ENCODE measurements at places on chromosomes 13 and 19.

GRCh38 chr19:920051-920864 is 3.1 kb downstream of the KISS1R start:
- DNase-seq, result no peak

DNA sequence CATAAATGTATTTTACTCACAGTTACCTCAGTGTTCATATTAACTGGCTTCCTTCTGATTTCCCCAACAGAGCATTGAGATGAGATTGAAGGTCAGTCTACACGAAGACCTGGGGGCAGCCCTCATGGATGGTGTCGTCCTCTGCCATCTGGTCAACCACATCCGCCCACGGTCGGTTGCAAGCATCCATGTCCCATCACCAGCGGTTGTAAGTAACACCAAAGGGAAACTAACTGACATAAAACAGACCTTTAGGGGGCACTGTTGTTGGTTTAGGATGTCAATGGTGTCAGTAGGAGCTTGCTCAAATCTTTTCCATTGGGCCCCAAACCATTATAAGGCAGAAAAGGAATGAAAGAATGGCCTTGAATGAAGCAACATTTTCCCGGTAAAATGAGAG is 68.2 kb downstream of the ESD start:
- no peak for DNase-seq

- DNase-seq, result no peak
Measured at GRCh38 chr19:38262585-38263268, 1.6 kb upstream of the SPINT2 start.

- DNase-seq, result no peak
Measured at GRCh38 chr19:42123765-42124164, 8.5 kb downstream of the POU2F2 start.

DNA sequence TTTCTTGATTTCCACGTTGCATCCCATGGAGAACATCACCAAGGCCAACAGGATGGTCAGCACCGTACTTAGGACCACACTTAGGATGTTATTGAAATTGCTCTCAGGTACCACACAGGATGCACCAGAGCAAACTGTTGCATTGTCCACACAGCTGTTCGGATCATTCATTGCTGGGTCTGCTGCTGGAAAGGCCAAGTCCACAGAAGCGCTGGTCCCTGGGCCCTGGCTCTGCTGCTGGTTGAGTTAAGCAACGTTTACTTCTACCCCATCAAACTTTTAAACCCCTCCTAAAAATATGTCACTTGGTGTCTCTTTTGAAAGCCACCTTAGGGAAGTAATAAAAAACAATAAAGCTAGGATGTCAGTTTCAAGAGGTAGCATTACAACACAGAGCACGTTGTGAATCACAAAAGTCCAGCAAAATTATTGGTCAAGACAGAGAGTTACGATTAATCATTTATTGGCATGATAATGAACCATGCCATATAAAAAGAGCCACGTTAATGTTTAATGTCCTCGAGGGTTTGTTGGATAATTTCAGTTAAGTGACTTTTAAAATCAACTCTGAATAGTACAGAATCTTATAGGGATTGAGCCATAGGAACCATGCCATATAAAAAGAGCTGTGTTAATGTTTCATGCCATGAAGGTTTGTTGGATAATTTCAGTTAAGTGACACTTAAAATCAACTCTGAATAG is at the start of gene SLC10A2:
TSS of gene SLC10A2 (minus strand) at position 339 of the 702 bp plus-strand sequence. CDS start at position 171, 168 bp downstream.
- no peak for DNase-seq

DNA sequence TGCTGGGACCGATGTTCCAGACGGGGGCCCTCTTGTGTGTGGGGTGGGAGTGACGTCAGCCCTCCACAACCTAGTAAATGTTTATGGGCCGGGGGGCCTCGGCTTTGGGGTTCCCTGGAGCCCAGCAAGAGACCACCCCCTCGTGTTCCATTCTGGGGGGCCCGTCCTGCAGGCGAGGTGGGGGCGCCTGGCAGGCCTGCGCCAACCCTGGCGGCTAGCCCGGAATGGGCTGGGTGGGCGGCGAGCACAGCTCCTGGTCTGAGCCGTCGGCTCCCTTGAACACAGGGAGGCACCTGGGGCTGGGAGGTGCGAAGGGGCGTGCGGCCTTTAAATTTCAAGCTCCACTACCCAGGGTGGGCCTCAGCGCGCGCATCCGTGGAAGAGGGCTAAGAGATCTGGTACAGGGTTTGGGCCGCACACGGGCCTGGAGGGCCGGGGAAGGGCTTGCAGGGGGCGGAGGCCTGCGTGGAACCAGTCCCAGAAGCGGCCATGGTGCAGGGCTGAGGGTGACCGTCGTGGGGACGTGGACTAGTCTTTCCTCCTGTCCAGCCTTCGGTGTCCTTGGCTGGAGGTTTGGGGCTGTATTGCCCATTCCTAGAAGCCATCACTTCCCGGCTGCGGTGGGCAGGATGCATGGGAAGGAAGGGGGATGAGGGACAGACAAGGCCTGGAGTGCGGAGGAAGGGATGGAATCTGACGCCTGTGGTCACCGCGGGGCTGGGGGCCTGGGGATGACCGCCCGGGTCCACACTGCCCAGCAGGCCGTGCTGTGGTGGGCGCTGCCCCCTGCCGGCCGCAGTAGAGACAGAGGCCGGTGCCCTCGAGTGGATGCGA is 11.4 kb downstream of the NDUFA11 start:
- no peak for DNase-seq

DNA sequence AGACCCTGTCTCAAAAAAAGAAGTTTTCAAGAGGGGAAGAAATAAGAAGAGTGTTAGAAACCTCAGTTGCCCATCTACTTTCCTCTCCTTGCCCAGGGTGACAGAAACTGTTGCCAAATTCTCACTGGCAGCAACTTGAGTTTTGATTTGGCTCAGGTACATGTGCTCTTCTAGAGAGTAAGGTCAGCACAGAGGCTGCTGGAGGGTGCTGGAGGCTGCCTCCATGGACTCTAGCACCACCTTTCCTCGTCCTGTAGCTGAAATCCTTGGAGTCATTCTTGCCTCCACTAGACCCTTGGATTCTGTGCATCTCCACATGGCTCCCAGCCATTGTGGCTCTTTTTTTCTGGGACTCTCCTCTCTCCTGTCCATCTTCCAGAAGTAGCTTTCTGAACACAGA is 149.1 kb downstream of the TM9SF2 start:
- DNase-seq, result no peak

- DNase-seq, result no peak
Measured at GRCh38 chr13:72122661-72123255, 255.8 kb upstream of the DACH1 start.

GRCh38 chr19:16012552-16012951 is 63.7 kb upstream of the TPM4 start:
- no peak for DNase-seq

- DNase-seq, result no peak
Measured at GRCh38 chr19:40388481-40388880, 1.5 kb downstream of the HIPK4 start.

DNA sequence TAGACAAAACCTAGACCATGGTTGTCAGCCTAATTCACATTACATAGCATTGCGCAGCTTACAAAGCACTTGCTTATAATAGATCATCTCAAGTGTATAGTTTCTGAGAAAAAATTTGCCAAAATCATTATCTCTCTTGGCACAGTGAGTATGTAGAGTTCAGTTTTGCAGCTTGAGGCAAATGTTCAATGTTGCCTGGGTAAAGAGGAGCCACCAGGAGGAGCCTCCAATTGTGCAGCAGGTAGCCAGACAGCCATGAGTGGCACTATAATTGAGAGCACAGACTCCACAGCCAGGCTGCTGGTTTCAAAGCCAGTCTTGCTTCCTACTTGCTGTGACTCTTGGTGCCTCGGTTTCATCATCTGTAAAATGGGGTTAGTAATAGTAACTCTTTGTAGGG is 24.0 kb upstream of the OLFM4 start:
- DNase-seq, result no peak

DNA sequence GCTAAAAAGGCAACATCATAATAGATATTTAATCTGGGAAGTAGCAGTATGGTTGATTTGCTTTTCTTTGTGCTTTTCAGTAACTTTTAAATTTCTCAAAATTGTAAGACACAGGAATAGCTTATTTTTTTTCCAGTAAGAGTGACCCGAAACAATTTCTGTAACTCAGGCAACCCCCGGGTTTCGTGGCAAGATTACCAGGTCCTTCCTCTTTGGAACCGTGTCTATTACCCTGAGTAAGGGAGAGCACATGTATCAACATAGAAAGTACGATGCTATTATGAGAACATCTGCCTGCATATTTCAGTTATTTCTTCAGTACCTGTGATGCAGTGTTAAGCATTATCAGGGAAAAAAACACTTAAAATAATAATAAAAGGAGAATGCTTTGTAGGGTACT is 64.1 kb downstream of the DOCK9 start:
- no peak for DNase-seq

DNA sequence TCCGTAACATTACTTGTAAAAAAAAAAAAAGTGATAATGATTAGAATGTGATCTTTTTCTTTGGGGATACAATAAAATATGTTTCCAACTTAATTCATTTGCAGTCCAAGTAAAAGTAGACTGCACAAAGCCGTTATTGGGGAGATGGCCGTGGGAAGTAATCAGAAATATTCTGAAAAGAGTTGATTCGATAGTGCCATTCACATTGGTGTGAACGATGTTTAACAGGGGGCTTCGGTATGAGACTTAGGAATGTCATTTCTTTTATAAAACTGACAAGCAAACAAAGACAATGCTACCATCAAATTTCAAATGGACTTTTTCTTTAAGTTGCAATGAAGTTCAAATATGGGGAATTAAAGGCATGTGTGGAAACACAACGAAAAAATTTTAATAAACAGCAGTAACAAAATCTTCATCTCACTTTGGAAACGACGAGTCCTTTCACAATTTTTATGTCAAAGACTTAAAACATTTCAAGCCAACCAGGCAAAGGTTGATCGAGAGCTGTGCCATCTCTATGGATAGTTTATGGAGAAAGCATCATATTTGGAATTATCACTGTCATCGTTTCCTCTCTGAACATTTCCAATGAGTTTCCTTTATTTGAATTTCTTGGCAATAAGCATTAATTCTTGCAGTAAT is 1.7 kb upstream of the ZIC5 start:
- no peak for DNase-seq

DNA sequence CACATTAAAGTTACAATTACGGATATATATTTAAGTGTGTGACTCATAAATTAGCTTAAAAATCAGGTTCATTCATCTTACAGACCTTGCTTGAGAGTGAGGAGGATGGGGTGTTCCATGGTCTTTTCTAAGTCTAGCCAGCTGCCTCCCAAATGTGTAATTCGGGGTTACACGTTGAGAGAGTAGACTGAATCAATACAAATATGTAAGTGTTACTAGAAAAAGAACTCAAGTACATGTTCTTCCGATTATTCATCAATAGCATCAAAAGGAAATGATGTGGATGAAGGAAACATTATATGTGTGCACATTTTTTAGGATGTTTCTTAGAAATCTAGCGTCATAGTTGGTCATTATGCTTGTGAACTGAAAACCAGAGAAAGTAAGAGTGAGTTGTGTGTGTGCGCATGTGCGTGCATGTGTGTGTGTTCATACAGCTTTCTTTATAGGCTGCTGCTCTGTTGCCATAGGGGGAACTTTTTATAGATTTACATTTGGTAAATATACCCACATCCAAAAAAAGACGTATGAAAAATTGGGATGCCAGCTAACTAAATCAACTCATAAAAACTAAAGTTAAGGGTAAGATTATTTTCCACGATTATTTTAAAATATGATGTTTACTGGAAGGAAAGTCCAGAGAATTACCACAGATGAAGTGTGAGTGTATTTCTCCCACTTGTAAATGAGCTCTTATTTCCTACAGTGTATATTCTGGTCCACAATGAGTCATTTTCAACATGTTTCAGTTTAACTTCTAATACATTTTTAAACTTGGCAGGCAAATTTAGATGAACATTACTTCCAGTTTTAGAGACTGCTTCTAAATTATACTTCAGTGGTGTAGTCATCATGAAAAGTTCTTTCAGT is 82.4 kb downstream of the PIBF1 start:
- no peak for DNase-seq

DNA sequence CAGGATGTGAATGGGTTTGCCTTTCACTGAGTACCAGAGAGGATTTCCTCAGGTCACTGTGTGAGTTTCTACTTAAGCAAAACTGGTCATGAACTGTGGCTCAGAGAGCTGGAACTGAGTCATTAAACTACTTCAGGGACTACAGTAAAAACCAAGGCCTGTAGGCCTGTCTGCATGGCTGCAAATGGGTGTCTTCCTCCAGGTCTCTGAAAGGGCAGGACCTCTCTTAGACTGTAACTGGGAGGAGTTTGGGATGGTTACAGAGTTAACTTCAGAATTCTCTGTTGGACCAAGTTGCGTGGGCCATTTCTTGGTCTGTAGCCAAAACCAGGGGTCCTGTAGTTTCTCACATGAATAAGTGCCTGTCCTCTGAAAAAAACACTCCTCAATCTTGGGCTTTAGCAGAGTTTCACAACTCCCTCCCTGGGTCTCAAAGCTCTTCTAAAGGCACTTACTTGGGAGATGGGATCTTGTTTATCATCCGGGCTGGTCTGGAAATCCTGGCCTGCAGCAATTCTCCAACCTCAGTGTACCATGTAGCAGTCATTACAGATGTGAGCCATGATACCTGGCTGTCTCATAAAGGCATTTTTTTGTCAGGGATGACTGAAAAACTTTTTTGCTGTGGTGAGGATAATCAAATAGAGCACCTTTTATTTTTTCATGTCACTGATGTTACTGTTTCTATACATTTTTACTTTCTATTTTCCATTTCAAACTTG is 19.7 kb downstream of the ZNF714 start:
- DNase-seq, result no peak

DNA sequence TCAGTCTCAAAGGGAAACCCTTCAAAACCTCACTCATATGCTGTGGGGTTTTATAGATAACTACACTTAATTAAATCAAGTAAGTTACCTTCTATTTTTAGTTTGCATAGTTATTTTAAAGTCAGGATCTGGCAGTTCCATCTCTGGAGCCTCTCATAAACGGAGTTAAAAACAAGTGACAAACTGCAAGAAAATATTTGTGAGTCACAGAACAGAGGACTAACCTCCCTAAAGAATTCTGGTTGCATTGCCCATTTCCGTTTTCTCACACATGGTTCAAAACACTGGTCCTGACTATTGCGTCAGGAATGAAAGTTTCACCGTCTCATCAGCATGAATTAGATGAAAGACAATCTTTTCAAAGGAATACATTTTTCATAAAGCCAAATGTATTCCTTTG is 10.6 kb downstream of the RXFP2 start:
- no peak for DNase-seq

DNA sequence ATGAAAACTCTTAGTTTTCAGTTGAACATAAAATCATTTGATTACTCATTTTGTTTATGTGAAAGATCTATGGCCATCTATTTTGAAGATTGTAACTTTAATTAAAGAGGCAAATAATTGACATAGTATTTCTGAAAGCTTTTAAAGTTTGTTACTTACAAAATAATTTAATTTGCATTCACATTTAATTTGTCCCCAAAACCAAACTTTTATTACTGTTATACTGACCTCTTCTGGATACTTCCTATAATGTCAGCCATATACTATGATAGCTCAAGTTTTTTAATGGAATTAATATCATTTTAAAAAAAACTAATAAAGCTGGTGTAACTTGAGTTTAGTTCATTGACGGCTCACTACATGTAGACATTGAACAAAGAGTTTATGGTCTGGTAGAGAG is 4.9 kb upstream of the SGCG start:
- no peak for DNase-seq

DNA sequence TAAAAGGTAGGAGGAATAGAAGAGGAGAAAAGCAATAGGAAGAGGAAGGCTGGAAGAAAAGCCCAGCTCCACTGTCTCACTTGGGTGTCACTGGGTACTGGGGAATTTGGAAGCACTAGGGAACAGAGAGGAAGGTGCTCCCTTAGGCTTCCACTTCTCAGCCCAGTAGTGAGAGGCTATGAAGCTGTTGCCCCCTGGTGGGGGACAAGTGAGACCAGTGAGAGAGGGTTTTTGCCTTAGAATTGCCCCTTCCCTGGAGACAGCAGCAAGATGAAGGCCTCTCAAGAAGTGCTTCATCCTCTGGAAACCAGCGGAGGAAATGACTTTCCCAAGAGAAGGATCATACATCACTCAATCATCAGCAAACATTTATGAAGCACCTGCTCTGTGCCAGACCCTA is 4.7 kb upstream of the ZNF606 start:
- DNase-seq, result no peak
